Neural crest cell (in vitro differentiated cells): ENCODE measurements at places on chromosomes 5 and 9. TPM values are rescaled to one million over a fixed set of nuclear protein-coding genes. Genes with fewer than 3 reads are reported as not detected.
A peak's percentile ranks its signal among the peaks of the same experiment; 100 is the strongest.

The MRPS30 gene
- total RNA-seq = 52.2 and 54.1 TPM in 2 replicates

The ST6GALNAC6 gene
- 25.4 and 27.4 TPM in 2 replicates for total RNA-seq

The OR2V1 gene
- total RNA-seq = not detected in 2 replicates

The KCNMB1 gene
- 0.09 TPM in 1 of 2 replicates, not detected in the other for total RNA-seq

The SLC6A3 gene
- total RNA-seq = 0.16 and 0.27 TPM in 2 replicates

DNA sequence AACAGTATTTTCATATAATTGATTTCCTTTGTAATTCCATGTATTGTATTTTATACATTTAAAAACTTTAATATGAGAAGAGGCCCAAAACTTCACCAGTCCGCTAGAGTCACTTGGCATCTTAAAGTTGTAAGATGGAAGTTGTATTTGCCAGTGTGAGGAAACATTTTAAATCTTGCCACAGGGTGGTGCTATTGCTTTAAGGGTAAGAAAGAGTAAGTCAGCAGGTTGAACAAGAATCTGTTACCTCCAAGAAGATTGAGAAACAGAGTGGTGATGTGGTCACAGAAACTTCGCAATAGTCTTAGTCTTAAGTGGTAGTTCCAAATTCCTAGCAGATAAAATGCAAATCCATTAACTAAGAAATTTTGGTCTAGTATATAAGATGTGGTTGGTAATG lies 39.8 kb upstream of the RANBP6 start:
- peaks cover 17% of the 10 kb centered on the region for H3K27me3 ChIP-seq
- H3K36me3 ChIP-seq = no peaks in the 10 kb centered on the region
- peak; percentile 23 for DNase-seq
- H3K4me3 ChIP-seq = no peak overlapping the region
- no peaks in the 10 kb centered on the region for H3K4me1 ChIP-seq

- no peak overlapping the region for H3K4me3 ChIP-seq
- H3K27me3 ChIP-seq = no peaks in the 10 kb centered on the region
- H3K36me3 ChIP-seq = no peaks in the 10 kb centered on the region
- peaks cover 37% of the 10 kb centered on the region for H3K4me1 ChIP-seq
- peak overlapping the region; percentile 76 for H3K27ac ChIP-seq
Measured at GRCh38 chr9:89449261-89449671, 48.6 kb downstream of the SEMA4D start.

DNA sequence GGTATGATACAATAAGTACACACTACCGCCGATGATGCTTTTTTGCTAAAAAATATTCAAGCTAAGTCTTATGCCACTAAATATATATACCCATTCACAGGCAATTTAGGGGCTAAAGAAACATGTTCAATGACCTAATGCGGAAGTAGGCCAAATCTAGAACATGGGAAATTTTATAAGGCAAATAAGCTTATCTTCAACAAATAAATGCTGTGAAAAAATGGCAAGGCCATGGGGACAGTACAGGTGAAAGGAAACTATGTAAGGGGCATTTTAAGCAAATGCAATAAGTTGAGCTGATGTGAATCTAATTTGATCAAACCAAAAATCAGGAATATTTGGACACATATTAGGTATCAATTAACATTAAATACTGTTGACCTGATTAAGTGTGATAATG lies 339.5 kb upstream of the EDIL3 start:
- H3K36me3 ChIP-seq = no peaks in the 10 kb centered on the region
- H3K4me1 ChIP-seq = peaks cover 4% of the 10 kb centered on the region
- H3K27me3 ChIP-seq = no peaks in the 10 kb centered on the region
- H3K27ac ChIP-seq = no peak overlapping the region
- no peak overlapping the region for H3K4me3 ChIP-seq
- no peak for DNase-seq

- peaks cover 2% of the 10 kb centered on the region for H3K27me3 ChIP-seq
- no peak for DNase-seq
- H3K4me1 ChIP-seq = no peaks in the 10 kb centered on the region
- H3K27ac ChIP-seq = no peak overlapping the region
- H3K4me3 ChIP-seq = no peak overlapping the region
- no peaks in the 10 kb centered on the region for H3K36me3 ChIP-seq
Measured at GRCh38 chr9:116765011-116765410, 77.9 kb downstream of the TRIM32 start.

GRCh38 chr5:31605920-31606319 lies 33.0 kb upstream of the PDZD2 start:
- no peaks in the 10 kb centered on the region for H3K36me3 ChIP-seq
- peaks cover 10% of the 10 kb centered on the region for H3K4me1 ChIP-seq
- no peak overlapping the region for H3K4me3 ChIP-seq
- no peak for DNase-seq
- H3K27ac ChIP-seq = no peak overlapping the region
- H3K27me3 ChIP-seq = no peaks in the 10 kb centered on the region

DNA sequence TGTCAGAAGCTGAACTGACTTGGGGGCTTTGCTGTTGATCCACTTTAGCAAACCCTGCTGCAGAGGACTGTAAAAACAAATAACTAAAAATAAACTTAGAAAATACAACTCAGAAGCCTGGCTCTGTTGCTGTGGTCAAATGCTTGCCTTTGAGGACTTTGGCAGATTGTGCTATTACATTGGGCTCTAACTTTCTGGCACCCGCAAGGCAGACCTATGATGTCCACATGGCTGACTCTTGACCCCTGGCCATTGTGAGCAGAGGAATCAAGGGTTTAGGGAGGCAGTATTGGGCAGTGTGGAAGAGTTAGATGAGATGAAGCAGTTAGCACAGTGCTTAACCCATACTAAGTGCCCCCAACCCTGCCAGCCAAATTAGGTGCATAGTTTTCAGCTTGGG lies 34.0 kb downstream of the OTULIN start:
- no peaks in the 10 kb centered on the region for H3K27me3 ChIP-seq
- H3K4me3 ChIP-seq = no peak overlapping the region
- peaks cover 33% of the 10 kb centered on the region for H3K36me3 ChIP-seq
- H3K27ac ChIP-seq = no peak overlapping the region
- no peaks in the 10 kb centered on the region for H3K4me1 ChIP-seq

GRCh38 chr5:83050723-83051340 lies 26.4 kb downstream of the TMEM167A start:
- no peak overlapping the region for H3K4me3 ChIP-seq
- H3K4me1 ChIP-seq = no peaks in the 10 kb centered on the region
